ENCODE measurements at places on chromosomes 2 and 18.
A peak's percentile ranks its signal among the peaks of the same experiment; 100 is the strongest.

GRCh38 chr18:77870199-77870598 lies 620.6 kb downstream of the GALR1 start:
- DNase-seq = no peak

GRCh38 chr2:146523196-146523595 lies 1321.6 kb upstream of the ACVR2A start:
- peak; percentile 17 for DNase-seq

GRCh38 chr2:53429901-53430300 lies 337.7 kb upstream of the CHAC2 start:
- DNase-seq = peak; percentile 19

DNA sequence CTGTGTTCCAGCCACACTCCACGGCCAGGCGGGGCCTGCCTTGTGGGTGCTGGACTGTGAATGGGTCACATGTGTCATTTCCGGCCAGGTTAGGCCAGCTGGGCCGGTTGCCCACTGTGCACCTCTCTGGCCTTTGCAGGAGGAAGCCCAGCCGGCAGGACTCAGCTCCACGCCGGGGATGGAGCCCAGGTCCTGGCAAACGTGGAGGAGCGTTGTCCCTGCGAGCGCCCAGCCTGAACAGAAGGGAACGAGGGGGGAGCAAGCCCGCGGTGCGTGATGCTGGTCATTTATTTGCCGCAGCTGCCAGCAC lies 152.9 kb downstream of the PXDN start:
- no peak for DNase-seq

GRCh38 chr2:45268631-45269030 lies 259.4 kb upstream of the SIX2 start:
- no peak for DNase-seq

DNA sequence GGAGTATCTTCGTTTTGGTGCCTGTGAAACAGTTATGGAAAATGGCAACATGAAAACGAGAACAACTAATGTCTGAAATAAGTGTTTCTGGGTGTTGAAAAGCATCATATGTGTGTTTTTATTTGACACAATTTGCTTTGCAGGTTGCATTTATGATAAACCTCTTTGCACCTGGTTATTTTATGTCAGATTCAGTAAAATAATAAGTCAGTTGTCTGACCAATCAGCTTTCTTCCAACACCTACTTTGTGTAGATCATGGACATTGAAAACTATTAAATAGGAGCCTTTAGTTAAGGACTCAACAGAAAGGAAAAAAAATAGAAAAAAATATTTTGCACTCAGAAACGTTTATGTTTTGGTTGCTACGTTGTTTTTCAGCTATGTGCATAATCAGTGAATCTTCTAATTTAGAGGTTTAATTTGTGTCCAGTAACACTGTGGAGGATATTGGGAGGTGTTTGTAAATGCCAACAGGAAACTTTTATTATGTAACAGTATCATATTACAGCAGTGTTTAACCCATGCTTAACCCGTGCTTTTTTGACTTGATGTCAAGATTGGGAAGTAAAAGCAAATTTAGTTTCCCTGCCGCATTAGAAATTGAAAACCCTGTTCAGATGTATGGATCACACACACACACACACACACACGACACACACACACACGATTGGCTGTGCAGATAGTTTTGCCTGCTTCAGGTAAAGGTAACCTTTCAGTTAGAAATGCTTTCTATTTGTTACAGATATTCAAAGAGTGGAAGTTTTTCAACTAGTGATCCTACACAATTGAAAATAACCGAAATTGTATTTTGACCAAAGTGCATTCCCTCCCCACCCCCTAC lies 2.6 kb downstream of the PKP4 start:
- DNase-seq = no peak
